ENCODE measurements at places on chromosomes 6 and 20. TPM values are rescaled to one million over a fixed set of nuclear protein-coding genes. Genes with fewer than 3 reads are reported as not detected.

SNAP25 gene
- 0.13 TPM for total RNA-seq

PEX3 gene
- 23.6 TPM for total RNA-seq

TXLNB gene
- 0.13 TPM for total RNA-seq

KIAA1586 gene
- 18.5 TPM for total RNA-seq

MUCL3 gene
- total RNA-seq = not detected

NKAPL gene
- total RNA-seq = 0.22 TPM

CYP21A2 gene
- total RNA-seq = 0.40 TPM

HLA-DOB gene
- total RNA-seq = 0.77 TPM

THBD gene
- 0.13 TPM for total RNA-seq

POU5F1 gene
- total RNA-seq = not detected

RSPO4 gene
- not detected for total RNA-seq

CPNE5 gene
- 0.59 TPM for total RNA-seq

OR2J3 gene
- not detected for total RNA-seq

SLC17A1 gene
- not detected for total RNA-seq

POFUT1 gene
- 88.8 TPM for total RNA-seq

SIRPD gene
- not detected for total RNA-seq

CAGE1 gene
- 0.18 TPM for total RNA-seq
